CD4-positive, alpha-beta T cell treated with Interleukin-2 at 100 ng/mL for 4 hours (primary cell): ENCODE measurements at places on chromosomes 12 and 14.
A peak's percentile ranks its signal among the peaks of the same experiment; 100 is the strongest.

GRCh38 chr14:31207755-31208545, at the start of gene HECTD1:
TSS of gene HECTD1 (minus strand) at chr14:31207793. CDS start at chr14:31205936, 1,857 bp downstream.
- DNase-seq: peak; percentile 88

- no peak for DNase-seq
Measured at GRCh38 chr12:38547586-38547985, 231.0 kb downstream of the ALG10B start.

GRCh38 chr12:96500693-96501092, 11.3 kb downstream of the CFAP54 start:
- no peak for DNase-seq

DNA sequence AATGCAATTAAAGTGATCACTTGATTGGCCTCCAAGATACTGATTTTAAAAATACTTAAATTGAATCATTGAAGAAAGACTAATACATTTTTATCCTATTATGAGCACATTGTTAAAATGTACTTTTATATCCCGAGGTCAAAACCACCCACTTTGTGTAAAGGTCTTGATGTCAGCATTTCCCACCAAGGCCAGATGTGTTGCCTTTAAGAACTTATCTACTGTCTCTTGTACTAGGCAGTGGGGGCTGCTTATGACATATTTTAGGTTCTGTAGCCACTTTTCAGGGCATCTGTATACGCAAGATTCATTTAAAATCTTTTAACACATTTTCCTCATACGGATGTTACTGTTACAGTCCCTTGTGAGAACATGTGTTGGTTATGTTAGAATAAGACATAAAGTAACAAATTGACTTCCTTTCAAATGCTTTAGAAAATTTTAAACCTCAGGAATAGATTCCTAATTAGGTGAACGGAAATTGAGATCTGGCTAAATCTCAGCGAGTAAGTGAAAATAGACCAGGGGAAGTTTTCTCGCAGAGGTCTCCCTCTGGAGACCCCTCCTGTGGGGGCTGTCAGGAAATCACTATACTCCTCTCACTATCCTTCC, 456.2 kb downstream of the ADAMTS20 start:
- DNase-seq: no peak

GRCh38 chr14:68580671-68581070, 212.2 kb downstream of the ZFP36L1 start:
- no peak for DNase-seq

GRCh38 chr12:40942326-40942725, 245.8 kb upstream of the PDZRN4 start:
- no peak for DNase-seq

DNA sequence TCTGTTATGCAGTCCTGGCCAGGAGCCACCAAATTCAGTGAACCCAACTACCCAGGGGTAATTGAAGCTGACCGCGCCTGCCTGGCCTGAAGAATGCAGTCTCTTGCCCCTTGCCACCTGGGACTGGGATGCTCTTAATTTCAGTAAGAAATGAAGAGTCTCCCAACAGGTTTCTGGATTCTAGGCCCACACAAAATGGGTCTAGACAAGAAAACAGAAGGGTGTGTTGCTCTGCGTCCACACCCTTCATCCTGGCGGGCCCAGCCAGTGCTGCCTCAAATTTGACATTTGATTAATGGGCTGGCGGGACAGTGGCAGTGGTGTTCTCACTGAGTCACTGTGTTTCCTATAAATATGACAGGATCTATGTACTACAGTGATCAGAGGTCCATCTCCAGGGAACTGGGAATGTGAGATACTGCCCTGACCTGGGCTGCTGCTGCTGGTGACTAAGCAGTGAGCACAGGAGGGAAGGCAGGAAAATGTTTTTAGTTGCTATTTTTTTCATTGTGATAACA, 6.5 kb downstream of the TMEM253 start:
- DNase-seq: no peak

GRCh38 chr14:19823765-19824164, 20.2 kb downstream of the OR4N2 start:
- no peak for DNase-seq
